ENCODE measurements at places on chromosomes 3 and 15.

GRCh38 chr3:11711876-11712275 lies 68.2 kb upstream of the VGLL4 start:
- DNase-seq: no peak

DNA sequence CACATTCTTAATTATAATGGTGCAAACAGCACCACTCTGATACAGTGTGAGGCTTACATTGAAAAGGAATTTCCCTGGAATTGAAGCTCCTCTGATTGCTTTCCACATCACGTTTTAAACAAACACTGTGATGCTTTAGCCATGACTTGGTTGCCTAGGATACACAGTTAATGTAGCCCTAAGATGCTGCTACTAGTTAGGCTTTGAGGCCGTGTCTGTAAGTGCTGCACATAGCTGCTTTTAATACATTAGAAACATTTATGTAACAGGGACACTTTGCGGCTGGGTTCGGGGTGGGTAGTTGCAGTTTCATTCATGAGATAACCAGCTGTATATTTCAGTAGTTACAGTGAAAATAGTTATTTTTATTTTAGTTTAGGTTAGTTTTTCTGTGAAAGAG lies 334.7 kb downstream of the NLGN1 start:
- DNase-seq: no peak

GRCh38 chr3:15964605-15965442 lies 167.0 kb upstream of the ANKRD28 start:
- DNase-seq: no peak

GRCh38 chr15:101568309-101568708 lies 78.8 kb upstream of the PCSK6 start:
- no peak for DNase-seq

- DNase-seq: no peak
Measured at GRCh38 chr15:49627407-49627877, 6.6 kb downstream of the DTWD1 start.

DNA sequence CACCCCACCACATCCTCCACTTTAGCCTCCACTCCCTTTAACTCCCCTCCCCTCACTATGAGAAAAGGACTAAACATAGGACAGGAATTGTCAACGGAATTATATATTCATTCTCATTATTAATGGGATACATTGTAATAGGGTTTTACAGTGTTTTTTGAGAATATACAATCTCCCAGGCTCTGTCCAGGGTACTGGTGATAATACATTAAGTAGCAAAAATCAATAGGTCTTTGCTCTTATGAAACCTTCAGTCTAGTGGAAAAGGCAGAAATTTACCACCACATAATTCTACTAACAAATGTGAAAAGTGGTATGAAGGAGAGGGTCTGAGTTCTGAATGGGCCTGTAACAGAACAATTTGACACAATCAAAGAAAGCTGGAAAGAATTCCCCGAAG lies 28.2 kb upstream of the IGSF11 start:
- DNase-seq: no peak

GRCh38 chr3:108091498-108092250 lies 843 bp upstream of the CD47 start:
- no peak for DNase-seq

DNA sequence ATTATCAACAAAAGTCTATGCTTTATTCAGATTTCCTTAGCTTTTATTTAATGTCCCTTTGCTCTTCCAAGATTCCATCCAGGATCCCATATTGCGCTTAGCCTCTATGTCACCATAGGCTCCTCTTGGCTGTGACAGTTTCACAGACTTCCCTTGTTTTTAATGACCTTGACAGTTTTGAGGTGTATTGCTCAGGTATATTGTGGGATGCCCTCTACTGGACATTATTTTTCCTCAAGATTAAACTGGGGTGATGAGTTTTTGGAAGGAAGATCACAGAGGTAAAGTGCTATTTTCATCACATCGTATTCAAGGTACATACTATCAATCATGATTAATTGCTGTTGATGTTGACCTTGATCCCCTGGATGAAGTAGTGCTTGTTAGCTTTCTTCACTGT lies 99.1 kb upstream of the SMAD3 start:
- DNase-seq: no peak

DNA sequence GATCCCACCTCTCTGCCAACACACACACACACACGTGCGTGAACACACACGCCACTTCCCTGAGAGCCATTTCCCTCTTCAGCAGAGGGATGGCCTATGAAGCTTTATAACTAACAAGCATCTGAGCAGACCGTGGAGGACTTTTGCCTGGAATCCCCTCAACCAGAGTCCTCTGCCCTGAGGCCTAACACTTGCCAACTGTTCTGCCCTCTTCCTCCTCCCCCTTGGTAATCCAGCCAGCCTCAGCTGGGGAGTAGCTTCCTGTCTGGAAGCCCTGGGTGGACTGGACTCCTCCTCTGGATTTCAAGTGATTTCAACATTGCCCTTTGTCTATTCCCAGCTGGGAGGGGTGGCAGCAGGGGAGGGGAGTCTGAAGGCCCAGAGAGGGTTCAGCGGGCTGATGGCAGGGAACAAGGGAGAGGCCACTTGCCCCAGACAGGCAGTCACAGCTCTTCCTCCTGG lies 68.4 kb upstream of the HACD2 start:
- peak; percentile 44 for DNase-seq

GRCh38 chr15:51025454-51025846 lies 69.3 kb downstream of the TNFAIP8L3 start:
- no peak for DNase-seq

DNA sequence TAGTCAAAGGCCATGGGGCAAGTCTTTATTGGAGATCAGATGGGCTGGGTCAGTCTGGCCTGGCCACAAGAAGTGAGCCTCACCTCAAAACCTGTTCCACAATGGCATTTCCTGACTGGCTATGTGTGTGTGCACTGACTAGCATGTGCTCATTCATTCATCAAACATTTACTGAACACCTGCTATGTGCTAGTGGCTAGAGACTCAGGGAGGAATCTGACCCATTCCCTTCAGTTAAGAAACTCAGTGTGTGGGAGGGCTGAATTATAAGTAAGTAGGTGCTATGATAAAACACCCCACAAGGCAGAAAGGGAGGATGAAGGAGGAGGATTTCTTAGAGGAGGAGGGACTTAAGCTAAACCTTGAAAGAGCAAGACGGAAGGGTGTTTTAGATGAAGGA lies 5.4 kb upstream of the CGNL1 start:
- no peak for DNase-seq

DNA sequence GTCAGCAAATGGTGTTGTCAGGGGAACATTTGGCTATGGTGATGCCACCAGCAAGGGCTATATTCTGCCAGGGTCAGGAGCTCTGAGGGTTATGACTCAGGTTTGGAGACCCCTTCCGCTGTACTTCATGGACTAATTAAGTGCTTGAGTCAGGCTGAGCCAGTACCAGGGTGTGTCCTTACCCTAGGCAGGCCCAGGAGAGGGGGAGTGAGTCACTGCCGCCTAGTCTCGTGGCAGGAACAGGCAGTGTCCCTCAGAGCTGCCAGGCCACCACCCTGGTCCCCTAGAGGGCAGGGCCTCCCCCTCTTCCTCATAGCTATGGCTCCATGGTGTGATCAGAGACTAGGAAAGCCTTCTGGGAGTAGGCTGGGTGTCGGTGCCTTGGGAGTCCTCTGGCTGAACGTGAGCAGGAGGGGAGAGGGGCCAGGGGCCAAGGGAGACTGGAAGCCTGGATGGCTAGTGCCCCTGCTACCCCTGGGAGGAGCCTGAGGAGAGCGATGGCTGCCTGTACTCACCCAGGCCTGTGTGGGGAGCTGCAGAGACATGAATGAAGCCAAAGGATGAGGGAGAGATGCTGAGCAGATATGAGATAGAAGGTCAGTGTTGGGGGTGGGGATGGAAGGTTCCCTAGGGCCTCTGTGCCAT lies 10.6 kb downstream of the MAPKAPK3 start:
- DNase-seq: no peak

DNA sequence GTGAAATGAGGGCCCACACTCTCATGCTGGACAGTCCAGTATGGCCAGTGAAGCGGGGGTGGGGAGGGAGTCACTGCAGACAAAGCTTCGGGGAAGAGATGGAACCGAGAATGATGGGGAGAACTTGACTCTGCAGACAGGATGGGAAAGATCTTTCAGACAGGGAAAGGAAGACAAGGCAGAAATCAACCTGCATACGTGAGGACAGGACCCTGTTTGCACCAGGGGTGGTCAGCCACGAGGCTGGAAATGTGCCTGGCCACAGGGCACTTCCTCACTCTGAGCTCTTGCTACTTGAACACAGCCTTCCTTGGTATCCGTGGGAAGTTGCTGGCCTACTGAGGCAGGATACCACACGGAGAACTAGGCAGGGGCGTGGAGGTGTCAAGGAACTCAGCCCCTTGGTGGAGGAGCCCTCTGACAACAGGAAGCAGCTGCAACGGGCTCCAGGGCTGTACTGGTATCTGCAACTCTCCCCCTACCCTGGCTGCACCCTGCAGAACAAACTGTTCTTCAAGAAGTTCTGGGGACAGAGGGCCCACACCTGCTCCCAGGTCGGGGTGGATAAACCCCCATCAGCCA lies 9.3 kb upstream of the SRP14 start:
- DNase-seq: no peak

DNA sequence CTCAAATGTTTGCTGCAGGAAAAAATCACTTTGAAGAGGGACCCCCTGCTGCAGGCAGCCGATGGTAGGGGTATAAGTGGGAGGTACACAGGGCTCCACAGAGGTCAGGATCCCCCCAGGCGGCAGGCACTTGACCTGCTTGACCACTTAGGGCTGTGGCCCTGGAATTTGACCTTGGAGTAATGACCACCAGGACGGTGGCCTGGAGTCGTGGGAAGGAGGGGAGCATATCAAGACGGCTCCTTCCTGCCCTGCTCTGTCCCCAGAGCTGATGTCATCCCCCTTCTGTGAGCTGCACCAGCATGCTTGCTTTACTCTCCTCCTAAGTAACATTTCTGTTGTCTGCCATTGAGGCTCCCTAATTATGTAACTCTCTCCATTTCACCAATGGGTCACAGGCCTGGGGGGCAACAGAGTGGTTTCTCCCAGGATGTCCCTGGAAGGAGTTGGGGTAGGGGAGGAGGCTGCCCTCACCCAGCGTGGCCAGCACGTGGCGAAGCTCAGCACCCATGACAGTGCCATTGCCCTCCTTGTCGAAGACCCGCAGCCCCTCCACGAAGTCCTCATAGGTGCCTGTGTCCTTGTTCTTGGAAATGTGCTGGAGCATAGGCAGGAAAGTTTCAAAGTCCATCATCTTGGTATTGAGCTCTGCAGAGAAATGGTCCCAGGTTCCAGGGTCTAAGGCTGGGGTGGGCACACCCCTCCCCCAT lies 4.1 kb downstream of the MYL3 start:
- DNase-seq: no peak

GRCh38 chr15:66883284-66883911 lies 181.4 kb downstream of the SMAD6 start:
- peak; percentile 97 for DNase-seq

DNA sequence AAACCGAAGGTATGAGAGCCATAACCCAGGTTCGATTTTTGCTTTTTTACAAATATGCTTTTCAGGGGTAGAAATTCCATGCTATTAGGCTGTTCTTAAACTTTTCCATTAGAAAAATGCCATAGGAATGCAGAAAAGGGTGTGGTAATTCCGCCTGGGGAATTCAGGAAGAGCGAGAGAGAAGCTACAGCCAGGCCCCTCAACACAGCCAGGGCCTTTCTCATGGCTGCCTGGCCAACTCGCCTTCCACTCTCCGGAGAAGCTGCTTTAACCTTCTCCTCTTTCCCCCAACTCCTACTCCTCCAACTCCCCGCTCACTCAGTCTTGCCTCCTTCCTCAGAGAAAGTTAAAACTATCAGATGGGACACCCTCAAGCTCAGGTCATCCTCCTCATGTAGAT lies 9.1 kb upstream of the TICRR start:
- DNase-seq: no peak

GRCh38 chr15:52255008-52255407 lies 40.6 kb downstream of the MYO5C start:
- DNase-seq: no peak

Measured in GOT3 (cell line).